ENCODE measurements at places on chromosomes 16 and 17.

- DNase-seq = no peak
Measured at GRCh38 chr17:66537502-66537901, 235.1 kb downstream of the PRKCA start.

DNA sequence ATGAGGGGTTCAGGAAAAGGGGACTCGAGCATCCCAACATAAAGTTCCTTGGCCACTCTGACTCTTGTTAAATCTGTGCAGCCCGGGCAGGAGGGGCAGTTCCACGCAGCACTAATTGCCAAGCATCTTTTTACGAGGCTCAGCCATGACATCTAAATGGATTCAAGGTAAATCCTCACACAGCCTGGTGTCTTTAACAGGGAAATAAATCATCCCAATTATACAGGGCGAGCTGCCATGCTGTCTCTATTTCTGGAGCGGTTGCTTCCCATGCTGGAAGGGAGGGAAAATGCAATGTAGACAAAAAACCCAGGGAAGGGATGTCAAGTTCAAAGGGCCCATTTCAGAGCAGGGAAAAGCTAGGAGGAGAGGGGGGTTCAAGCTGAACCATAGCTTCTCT, 110.0 kb downstream of the GAS7 start:
- DNase-seq = no peak

GRCh38 chr17:59501690-59502089, 63.7 kb upstream of the DHX40 start:
- no peak for DNase-seq

DNA sequence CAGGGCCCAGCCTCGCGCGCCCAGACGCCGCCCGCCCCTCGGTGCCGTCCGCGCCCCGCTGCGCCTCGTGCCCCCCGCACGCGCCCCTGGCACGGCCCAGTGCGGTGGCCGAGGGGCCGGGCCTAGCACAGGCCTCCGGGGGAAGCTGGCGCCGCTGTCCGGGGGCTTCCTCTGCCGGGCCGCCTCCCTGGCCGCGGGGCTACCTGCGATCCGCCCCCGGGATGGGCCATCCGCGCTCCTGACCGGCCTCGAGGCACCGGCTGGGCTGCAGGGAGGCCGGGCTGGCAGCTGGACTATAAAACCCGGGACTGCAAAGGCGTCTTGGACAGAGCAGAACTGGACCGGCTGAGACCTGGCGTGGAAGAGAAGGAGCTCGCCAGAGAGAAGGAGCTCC, 783 bp downstream of the BHLHA9 start:
- no peak for DNase-seq

DNA sequence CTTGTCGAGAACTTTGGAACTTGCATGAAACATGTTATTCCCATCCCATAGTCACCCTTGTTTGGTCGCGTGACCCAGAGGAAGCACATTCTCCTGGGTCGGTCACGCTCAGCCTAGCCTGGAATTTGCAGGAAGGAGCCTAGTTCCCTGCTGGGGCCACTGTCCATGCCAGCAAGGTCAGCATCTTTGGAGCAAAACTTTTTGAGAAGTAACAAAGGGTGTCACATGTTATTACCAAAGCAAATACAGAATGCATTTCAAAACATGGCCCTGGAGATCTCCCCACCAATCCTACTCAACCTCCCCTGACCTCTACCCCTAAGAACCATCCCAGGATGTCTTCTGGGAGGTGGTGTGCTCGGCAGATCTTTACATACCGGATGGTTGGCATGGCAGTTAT, 26.2 kb upstream of the IRF8 start:
- DNase-seq = no peak

- peak; percentile 63 for DNase-seq
Measured at GRCh38 chr17:59342681-59343131, 11.3 kb downstream of the YPEL2 start.

GRCh38 chr16:57795431-57795878, 6.8 kb downstream of the KIFC3 start:
- DNase-seq = no peak

- DNase-seq = no peak
Measured at GRCh38 chr16:84283314-84284153, 11.1 kb upstream of the WFDC1 start.

- no peak for DNase-seq
Measured at GRCh38 chr16:4500272-4500671, 24.1 kb downstream of the HMOX2 start.

DNA sequence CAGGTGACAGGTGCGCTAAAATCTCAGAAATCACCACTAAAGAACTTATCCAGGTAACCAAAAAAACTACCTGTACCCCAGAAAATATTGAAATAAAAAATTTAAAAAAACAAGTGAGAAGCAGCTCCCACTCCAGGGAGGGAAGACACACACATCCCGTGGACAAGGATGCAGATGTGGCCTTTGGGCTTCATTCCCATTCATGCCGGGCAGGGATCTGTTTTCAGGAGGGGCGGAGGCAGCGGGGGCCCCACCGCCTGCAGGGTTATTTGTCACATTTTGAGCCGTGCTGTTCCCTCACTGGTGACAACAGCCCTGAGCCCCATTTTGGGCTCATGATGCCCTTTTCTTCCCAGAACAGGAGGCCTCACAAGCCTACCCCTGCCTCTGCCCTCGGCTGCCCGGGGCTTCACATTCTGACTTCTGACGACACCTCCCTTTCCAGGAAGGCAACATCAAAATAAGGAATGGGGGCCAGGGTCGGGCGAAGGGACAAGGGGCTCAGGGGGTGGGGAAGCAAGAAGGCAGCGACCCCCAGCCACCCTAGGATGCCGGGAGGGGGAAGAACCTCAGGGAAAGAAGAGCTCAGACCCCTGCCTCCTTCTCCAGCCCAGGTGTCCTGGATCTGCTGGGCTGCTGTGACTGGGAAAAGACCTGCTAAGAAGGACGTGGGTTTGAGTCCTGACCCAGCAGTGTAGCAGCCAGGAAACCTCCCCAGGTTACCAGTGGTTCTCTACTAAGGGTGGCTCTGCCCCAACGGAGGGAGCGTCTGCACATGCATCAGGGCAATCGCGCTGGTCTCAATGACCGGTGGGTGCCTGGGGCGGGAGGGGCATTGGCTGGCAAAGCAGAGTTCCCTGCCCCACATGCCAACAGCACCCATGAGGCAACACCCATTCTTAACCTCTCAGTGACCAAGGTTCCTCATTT, 2.3 kb upstream of the CD79B start:
- DNase-seq = no peak

DNA sequence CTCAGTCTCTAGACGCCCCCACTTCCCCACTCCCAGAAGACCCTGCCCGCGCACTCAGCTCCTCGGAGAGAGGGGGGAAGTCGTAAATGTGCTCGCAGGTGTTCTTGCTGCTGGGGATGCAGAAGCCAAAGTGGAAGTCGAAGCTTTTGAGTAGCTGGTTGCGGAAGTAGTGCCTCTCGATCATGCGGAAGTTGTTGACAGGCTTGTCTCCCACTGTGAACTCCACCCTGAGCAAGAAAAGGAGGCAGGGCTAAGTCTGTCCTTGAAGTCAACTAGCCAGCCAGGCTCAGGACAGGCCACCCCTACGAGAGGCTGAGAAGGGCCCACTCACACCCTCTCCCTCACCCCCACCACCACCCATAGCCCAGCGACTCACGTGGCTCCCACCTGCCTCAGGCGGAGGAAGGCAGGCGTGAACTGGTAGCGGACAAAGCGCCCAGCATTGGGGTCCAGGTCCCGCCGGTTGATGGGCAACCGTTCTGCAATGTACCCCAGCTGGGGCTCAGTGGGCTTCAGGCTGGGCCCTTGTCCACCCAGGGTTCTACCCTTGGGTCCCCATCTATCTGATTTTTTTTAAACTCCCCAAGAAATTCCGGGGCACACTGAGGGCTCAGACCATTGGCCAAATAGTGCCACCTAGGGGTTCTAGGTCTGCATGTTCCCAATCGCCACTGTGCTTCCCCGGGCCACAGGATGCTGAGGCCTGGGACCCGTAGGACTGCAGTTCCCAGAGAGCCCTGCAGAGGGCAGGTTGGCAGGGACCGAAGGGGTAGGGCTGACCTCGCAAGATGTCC, 4.6 kb downstream of the UNC119 start:
- peak; percentile 92 for DNase-seq

- peak; percentile 53 for DNase-seq
Measured at GRCh38 chr16:6682142-6682811, 650.4 kb upstream of the RBFOX1 start.

- no peak for DNase-seq
Measured at GRCh38 chr16:17170435-17170834, 300.3 kb downstream of the XYLT1 start.
